ENCODE measurements at places on chromosomes 1 and 21.

DNA sequence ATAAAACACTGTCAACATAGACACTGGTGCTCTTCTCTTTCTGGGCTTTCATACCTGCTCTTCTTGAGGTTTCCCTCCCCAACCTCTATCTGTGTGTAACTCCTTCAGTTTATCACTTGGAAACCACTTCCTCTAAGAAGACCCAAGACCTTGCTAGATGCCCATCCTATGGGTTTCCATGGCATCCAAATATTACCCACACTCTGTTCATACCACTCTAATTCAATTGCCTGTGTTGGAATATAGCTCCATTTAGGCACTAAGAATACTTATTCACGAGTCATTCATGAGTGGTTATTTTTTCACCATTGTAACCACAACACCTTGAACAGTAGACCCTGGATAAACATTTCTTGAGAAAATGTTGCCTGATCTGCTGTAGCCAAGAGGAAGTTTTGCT lies 231.1 kb upstream of the SGIP1 start:
- DNase-seq, result no peak

DNA sequence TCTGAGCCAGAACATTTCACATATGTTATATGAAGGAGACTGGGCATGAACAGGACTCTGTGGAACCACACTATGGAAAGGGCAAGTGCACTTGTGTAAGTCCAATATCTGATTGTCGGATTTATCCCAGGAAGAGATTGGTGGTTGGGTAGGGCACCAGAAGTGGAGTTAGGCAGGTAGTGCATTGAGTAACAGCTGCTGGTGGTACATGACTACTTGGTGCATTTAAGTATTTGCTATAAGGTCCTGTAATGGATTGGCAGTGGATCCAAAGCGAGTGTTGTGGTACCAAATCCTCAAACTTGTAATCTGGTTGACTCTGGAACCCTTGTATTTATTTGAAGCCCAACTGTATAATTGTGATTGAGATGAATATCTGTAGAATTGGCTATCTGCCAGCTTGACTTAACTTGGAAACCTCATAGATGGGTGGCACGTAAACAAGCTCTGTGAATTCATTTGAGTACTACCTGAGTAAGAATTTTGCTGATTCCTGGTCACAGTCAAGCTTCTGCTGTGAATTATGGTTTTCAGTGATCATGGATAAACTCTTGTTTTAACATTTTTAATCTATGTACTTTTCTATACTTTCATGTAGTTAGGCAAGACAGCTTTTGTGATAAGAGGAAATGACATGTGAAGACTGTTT lies 21.1 kb downstream of the UBAP2L start:
- no peak for DNase-seq

GRCh38 chr1:155295183-155295941 lies 5.9 kb downstream of the PKLR start:
- no peak for DNase-seq

DNA sequence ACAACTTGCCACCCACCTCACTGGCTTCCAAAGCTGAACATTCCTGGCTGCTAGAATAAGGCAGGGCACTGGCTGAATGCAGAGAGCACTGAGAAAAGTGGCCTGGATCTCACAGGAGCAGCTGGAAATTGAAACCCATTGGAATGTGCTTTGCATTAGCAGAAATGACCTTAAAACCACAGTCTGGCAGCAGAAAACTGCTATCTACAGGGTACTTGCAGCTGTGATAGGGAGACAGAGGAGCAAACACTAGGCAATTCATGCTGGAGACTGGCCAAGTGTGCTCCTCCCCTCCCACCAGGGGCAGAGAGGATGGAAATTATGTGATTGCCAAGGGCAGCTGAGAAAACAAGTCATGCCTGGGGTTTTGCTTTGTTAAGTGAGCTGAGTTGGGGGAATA lies 47.2 kb downstream of the HSD3B1 start:
- no peak for DNase-seq

DNA sequence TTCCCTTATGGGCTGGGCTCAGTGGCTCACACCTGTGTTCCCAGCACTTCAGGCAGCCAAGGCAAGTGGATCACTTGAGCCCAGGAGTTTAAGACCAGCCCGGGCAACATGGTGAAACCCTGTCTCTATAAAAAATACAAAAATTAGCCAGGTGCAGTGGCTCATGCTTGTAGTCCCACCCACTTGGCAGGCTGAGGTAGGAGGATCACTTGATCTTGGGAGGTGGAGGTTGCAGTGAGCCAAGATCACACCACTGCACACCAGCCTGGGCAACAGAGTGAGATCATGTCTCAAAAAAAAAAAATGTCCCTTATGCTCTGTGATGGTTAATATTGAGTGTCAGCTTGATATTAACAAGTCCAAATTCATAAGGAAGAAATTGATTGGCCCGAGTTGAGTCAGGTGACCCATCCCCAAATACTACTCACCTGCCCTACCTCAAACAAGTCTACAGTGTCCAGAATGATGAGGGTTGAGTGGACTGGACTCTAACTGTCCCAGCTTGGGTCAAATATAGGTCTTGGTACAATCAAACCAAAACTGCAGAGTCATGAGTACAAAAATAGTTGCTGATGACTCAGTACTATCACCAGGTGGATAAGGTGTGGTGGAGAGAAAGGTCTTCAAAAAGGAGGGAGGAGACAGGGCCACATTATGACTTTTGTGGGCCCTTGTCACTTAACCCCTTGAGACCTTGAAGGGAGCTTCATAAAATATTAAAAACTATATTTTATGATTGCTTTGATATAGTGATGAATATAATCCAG lies 161.0 kb downstream of the ZNF326 start:
- DNase-seq, result no peak

- no peak for DNase-seq
These were observed 14.1 kb downstream of the PDXK start for GRCh38 chr21:43733060-43733459.

GRCh38 chr1:99634971-99635624 lies 10.8 kb upstream of the PALMD start:
- DNase-seq, result no peak

DNA sequence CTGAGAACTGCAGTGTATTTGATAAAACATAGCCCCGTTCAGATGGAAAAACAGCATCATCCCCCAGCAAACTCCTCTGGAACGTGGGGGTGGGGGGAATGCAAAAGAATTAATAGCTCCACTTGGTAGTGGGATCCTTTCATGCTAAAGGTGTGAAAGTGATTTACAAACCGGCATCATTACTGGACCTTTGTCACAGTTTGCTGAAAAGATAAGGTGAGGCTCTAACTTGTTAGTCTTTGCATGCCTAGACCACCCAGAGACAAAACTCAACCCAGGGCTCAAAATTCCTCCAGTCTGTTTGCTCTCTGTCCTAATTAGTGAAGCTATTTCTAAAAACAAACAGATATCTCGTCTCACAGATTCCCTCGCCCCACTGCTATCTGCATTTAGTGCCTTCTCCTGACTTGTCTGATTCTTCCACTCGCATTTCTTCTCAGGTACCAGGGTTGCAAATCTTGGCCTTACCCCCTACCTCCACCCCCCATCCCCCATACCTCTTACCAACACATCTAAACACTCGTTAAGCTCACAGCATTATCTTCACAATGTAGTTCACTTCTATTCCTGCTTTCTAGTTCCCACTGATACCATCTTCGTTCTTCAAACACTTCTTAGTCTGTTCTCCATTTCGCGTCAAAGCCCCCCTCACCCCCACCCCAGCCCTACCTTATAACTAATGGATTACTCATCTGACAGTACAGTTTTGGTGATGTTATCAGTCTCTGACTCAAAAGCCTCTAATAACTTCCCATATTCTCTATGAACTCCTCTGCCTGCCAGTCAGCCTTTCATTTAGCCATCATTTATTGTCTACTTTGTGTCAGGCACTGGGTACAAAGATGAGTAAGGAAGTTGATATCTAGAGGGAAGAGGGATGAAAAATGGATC lies 11.8 kb downstream of the IER5 start:
- no peak for DNase-seq

DNA sequence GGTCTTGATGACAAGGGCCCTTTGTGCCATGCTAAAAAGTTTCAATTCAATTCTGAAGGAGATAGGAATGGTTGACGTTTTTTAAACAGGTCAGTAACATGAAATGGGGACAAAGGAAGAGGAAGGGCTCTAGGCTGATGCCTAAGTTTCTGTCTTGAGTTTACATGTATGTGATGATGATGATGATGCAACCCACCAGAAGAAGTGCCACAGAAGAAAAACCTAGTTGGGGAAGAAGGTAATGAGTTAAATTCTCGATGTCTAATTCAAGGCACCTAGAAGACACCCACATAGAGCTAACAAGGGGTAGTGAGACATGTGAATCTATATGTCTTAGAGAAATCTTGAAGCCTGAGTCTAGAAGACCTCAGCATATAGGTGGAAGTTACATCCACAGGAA lies 44.4 kb upstream of the ATP1A1 start:
- DNase-seq, result no peak

DNA sequence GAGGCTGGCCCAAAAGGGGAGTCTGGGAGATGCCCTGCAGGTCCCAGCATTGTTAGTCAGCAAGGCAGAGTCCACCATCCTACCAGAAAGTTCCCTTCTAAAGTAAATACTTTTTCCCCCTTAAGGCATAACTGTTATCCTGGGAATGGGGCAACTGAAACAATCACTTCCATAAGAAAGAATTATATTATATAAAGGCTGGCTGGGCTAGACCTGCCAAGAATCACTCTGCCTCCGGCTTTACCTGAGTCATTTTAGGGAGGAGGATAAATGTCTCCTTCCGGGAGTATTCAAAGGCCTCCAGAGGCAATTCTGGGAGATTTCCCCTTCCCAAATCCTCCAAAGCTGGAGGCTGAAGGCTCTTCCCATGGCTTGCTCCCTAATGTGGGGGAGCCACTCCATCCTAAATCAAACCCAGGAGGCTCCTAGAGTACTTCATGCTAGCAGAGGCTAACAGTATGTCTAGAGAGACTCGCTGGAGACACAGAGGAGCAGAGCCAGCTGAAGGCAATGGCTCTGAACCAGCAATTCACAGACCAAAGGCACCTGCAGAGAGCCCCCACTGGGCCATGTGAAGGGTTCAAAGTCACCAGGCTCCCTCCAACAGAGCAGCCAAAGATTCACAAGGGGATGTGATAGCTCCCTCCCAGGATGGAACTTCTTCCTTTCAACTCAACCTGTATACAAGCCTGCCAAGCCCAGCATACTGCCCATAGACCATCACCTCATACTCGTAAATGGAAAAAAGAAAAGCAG lies 116.0 kb downstream of the ASTN1 start:
- DNase-seq, result no peak

DNA sequence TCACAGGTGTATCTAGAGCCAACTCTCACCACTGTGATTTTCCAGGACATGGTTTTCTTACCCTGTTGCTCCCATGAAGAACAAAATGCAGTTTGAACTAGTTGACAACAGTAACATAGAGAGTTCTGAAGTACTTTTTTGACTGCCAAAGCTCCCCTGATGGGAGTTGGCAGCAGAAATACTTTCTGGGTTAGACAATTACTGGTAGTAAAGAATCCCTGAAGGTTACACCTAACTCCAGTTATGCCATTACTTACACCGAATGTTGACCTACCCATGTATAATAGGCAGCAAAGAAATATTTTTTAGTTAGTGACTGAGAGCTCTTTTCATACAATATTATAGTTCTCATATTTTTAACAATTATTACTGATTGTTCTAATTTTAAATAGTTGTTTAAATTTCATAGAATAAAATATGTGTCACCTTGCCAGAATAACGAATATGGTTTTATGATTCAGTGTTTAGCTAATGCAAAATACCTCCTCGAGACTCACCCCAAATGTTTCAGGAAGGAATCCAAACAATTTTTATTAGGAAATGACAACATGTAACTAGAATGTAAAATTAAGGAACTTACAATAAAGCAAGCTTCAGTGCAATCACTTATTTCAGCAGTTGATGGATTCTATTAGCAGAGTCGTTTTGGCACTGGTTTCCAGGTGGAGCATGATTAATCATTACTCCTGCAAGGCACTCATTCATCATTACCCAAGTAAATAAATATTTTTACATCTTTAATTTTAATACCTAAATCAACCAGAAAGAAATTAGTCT lies 237.6 kb downstream of the MRPL39 start:
- no peak for DNase-seq

Data from CD4-positive, alpha-beta T cell treated with Interleukin-15 for 1 hour (primary cell).